ENCODE measurements at places on chromosomes 5 and 9.
A peak's percentile ranks its signal among the peaks of the same experiment; 100 is the strongest.

DNA sequence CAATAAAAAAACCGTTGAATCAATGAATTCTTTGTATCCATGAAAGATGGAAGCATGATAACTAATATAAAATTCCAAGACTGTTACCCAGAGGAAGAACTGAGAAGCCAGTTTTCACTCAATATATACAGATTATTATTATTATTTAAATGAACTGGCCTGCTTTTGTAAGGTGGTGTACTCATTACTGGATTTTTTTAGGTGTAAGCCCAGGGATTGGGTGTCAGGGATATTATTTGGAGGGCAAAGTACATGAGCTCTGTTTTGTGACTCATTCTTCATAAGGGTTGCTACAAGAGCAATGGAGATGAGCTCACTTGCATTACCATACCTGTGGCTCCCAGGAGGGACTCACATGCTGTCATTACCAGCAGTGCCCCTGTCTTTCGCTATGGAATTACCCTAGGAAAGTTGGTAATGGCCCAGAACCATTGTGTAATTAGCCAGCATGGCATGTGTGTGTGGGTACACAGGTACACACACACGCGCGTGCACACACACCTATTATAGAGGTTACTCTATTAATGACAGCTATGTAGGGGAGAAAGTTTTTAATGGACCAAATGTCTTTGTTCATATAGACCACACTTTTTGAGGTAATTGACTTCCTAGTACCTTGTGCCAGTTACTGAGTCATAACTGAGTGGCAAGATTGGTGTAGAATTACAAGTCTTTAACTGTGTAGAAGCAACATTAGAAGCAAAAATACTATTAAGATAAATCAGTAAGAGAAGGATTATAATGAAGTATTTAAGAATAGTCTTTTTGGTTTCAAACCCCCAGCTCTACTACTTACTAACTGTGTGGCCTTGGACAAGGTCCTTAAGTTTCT lies 143.4 kb downstream of the GDNF start:
- no peak for DNase-seq

- no peak for DNase-seq
Measured at GRCh38 chr9:71620331-71620730, 148.0 kb downstream of the CEMIP2 start.

DNA sequence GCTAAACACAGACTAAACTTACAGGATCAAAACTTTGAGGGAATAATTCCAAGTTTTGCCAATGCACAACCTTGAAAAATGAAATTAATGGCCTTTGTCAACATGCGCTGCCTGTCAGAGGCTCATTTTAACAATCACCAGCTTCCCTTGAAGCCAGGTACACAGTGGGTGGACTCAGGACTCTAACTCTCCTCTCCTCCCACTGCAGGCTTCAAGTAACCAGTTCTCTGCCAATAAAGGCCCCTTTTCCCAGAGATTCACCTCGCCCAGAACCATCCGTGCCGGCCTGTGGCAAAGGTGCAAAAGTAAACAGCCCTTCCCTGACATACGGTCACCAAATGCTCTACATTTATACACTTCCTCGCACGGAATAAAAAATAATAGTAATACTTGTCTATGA lies 18.4 kb upstream of the FBP2 start:
- no peak for DNase-seq

GRCh38 chr5:144089401-144090021 lies 80.9 kb downstream of the YIPF5 start:
- no peak for DNase-seq

DNA sequence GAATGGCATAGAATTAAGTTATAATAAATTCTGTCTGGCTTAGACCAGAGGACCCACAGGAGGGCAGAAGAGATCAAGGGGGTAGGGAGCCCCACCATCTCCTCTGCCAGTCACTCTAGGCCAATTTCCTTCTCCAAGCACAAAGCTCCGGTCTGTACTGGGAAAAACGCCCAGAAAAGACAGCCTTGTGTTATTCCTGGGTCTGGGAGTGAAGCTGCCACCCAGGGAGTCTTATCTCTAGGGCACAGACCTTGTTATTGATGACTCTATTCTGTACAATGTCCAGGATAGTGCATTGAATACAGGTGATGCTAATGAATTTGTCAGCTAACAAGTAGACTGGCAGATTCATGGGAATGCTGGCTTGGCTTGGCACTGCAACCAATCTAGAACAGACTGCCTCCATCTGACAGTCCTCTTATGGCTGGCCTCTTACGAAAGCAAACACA lies 60.7 kb downstream of the MED27 start:
- no peak for DNase-seq

- DNase-seq: no peak
Measured at GRCh38 chr5:54214722-54215121, 95.7 kb downstream of the ARL15 start.

- no peak for DNase-seq
Measured at GRCh38 chr9:13360188-13360587, 80.7 kb upstream of the MPDZ start.

DNA sequence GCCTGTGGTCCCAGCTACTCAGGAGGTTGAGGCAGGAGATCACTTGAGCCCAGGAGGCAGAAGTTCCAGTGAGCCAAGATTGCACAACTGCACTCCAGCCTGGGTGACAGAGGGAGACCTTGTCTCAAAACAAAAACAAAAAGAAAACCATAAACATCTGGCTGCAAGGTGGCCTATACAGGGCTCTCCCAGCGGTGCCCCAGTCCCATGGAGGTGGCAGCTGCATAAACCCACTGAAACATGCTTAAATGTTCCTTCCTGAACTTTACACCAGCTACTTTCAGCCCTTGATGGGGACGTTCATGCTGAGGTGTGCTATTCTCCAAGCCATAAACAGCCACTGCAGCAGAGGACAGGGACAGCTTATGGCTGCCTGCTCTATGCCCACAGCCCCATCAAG lies 35.6 kb downstream of the DROSHA start:
- no peak for DNase-seq

GRCh38 chr5:100796851-100797250 lies 106.2 kb downstream of the ST8SIA4 start:
- no peak for DNase-seq

DNA sequence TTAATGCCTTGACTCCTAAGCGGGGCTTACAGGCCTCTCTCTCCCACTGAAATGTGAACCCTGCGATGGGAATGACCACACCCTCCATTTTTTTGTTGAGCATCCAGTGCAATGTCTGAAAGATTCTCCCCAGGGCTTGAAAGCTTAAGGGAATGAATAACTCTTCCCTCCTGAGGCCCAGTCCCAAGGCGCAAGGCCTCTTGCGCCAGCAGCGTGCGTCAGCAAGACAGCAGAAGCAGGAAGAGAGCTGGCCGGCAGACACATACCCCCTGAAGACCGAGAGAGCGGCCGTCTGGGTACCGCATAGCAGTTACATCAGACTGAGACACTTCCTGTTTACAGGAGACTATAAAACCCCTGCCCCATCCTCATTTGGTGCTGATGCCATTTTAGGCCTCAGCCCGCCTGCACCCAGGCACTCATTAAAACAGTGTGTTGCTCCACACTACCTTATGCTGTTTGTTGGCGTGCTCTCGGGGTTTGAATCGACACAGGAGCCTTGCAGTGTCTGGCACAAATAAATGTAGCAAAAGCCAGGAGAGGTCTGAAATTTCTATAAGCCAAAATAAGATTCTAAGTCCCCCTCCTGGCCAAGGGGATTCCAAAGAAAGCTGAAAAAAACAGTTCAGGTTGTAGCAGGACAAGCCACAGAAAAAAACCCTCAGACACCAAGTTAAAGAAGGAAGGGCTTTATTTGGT lies 62.3 kb downstream of the GDNF start:
- no peak for DNase-seq

DNA sequence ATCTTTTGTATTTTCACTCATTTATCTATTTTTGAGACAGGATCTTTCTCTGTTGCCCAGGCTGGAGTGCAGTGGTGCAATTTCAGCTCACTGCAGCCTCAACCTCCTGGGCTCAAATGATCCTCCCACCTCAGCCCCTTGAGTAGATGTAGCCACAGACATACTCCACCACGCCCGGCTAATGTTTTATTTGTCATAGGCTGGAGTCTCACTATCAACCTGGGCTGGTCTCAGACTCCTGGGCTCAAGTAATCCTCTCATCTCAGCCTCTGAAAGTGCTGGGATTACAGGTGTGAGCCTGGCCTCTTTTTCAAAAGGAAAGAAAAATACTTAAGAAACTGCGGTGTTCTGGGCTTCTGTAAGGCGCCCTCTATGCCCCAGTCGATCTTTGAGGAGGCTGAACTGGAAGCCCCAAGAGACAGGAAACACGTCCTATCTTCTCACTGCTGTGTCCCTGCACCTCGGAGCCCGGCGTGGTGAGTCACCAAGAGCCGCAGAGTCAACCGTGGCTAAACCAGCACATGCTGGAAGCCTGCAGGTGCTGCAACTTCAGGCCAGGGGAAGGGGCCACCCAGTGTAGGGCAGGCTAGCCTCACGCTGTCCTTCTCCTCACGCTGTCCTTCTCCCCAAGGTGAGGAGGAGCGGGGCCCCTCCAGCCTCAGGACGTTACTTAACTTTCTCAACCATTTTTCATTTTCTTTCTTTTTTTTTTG lies 15.2 kb upstream of the LHX3 start:
- no peak for DNase-seq

- DNase-seq: no peak
Measured at GRCh38 chr9:111953444-111953843, 56.8 kb downstream of the UGCG start.

- no peak for DNase-seq
Measured at GRCh38 chr5:120684749-120685415, 220.8 kb downstream of the PRR16 start.

- DNase-seq: no peak
Measured at GRCh38 chr9:81844131-81844567, 84.1 kb upstream of the SPATA31D4 start.

DNA sequence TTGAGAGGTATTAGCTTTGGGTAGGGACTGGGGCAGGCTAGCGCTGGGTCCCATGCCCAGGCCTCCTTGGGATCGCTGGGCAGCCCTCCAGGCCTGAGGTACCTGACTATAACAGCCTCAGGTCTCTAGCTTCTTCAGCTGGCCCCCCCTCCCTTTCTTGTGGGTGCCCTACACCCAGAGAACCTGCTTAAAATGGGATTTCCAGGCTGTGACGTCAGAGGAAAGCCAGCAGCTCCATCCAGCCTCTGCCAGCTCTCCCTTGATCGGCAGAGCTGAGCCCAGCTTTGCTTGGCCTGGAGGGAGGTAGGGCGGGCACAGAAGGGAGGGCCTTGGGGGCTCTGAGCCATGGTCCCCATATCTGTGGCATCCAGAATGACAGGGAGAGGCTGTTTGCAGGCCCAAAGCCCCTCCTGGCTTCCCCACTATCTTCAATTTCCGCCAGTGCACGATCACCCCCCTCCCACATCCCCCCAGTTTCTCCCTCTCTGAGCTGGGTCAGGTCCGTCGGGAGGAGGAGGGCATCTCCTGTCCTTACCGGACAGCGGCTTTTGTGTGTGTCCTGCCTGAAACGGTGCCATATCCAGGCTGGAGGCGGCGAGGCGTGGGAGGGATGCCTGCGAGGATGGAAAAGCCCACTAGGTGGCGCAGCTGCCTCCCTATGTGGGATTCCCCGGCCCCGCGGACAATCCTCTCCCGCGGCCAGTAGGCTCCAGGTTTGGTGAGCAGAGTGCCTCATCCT lies 10.8 kb downstream of the REEP2 start:
- DNase-seq: peak; percentile 92

DNA sequence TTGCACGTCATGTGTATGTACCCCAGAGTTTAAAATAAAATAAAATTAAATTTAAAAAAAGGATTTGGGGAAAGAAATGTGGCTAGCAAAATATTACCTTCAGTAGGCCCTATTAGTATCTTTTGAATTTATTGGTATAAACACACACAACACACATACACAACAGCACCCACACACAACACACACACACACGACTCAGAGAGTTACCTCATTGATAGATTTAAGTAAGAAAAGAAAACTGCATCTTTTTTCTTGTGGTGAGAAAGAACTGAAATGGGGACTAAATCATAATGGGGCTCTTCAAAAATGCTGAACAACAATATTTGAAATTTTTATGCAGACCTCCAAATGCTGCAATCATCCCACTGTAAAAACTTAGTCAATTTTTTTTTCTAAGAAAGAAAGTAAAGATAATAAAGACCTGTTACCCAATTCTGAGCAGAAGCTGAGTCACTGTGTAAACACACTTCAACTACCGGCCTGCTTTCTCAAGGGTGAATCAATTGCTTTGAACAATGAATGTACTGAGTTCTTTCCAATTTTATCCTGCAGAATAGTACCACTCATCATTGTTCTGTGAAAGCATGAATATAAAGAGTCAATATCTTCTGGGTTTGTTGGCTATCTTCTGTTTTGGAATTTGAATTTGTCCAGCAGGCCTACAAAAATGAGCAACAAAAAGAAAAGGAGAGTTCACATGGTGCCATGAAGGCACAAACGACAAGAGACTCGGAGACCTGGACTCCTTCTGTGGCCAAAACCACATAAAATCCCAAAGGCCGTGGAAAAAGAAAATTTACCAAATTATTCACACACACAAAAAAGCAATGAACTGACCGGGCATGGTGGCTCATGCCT lies 57.9 kb upstream of the CCNG1 start:
- DNase-seq: no peak

DNA sequence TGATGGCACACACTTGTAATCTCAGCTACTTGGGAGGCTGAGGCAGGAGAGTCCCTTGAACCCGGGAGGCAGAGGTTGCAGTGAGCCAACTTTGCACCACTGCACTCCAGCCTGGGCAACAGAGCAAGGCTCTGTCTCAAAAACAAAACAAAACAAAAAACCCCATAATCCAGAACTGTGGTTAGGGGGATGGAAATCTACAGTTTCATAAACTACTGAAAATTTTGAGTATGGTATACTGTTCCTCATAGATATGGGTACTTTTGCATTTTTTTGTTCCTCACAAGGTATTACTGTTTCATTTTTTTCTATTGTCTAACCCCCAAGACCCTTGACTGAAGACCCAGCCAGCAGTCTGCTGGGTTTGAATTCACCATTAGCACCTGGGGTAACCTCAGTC lies 52.2 kb upstream of the MAP3K1 start:
- DNase-seq: no peak

DNA sequence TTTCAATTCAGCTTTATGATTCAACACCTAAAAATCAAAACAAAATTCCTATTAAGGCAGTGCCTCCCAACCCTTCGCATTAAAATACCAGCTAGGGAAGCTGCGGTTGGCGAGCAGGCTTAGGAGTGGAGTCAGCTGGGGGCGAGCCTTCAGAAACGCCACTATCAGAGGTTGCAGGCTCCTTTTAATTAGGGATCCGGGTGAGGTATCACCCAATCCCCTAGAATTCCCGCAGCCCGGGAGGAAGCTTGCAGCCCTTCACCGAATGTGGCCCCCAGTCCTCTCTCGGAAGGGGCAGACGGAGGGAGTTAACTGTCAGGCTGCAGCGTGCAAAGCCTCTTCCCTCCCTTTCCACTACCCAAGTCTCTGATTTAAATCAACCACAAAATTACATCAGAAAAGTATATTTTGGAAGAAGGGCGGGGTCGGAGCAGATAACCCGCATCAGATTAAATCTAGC lies 1.7 kb downstream of the STC2 start:
- no peak for DNase-seq

- DNase-seq: no peak
Measured at GRCh38 chr5:170173227-170173626, 59.6 kb upstream of the C5orf58 start.

DNA sequence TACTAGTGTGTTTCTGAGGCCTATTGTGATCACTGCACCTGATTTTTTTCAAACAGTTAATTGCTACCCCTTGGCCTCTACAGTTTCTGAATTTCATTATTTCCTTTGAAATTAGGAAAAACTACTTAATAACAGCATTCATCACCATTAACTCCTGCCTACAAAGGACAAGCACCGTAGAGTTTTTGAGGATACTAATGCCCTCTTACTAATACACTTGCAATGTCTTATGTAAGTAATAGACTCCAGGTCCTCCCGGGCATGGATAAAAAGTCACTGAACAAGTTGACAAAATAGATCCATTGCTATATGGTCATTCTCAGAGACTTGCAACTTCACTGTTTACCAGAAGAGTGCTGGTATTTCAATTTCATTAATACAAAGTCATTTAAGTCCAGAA lies 1172.5 kb downstream of the CDH12 start:
- no peak for DNase-seq
